ENCODE measurements at places on chromosomes 4 and X. TPM values are rescaled to one million over a fixed set of nuclear protein-coding genes. Genes with fewer than 3 reads are reported as not detected.

Gene DSPP
- total RNA-seq = not detected

Gene FDCSP
- not detected for total RNA-seq

Gene RHOXF2
- not detected for total RNA-seq

Gene ESX1
- not detected for total RNA-seq

Gene TEX13B
- total RNA-seq = not detected

Gene SUPT20HL1
- total RNA-seq = not detected

Gene CDX4
- total RNA-seq = not detected

Gene CLTRN
- total RNA-seq = 0.32 TPM

Gene DUSP9
- total RNA-seq = 1.7 TPM

Gene ADH4
- total RNA-seq = not detected

Gene KLHL13
- total RNA-seq = 5.2 TPM

Gene PPEF2
- not detected for total RNA-seq

Gene HSFX3
- not detected for total RNA-seq

Gene NAP1L3
- 0.61 TPM for total RNA-seq

Gene LINC00632
- total RNA-seq = not detected

Gene DNAAF6
- total RNA-seq = not detected

Gene CCSER1
- total RNA-seq = 0.81 TPM

Gene TRIM61
- total RNA-seq = 2.2 TPM

Gene NEUROG2
- total RNA-seq = not detected

Gene GUF1
- 23.5 TPM for total RNA-seq

Gene NUDT10
- 0.75 TPM for total RNA-seq

Gene SERPINA7
- not detected for total RNA-seq

Gene MID1
- total RNA-seq = 17.6 TPM

Gene FAM53A
- 1.3 TPM for total RNA-seq

Gene RBM46
- total RNA-seq = not detected

Gene TEX11
- total RNA-seq = not detected

Gene MFAP3L
- 6.9 TPM for total RNA-seq

Gene ANXA3
- 415 TPM for total RNA-seq

Gene STATH
- total RNA-seq = not detected

Measured in foreskin keratinocyte (primary cell).